Mesendoderm (in vitro differentiated cells): ENCODE measurements at places on chromosomes 5 and 9.

DNA sequence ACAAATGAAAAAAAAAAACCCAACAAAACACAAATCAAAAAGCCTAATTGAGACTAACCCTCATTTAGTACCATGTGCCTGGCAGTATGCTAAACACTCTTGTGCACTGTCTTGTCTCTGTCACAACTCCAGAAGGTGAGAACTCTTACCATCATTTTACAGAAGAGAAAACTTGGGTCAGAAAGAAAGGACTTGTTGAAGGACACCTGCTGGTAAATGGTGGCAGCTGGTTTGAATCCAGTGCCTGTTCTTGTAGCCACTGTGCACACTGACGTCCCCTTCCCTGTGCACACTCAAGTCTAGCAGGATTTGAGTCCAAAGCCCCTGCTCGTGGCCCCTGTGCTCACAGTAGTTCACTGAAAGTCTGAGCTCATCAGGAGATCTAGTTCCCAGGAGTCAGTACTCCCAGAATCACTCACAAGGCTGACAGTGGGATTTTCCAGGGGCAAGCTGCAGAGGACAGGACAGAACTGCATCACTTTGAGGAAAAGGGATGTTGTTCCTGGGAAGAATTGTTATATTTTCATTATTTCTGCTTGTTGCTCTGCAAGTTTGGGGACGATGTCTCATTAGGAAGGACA is 43.0 kb upstream of the HSD17B4 start:
- H3K27ac ChIP-seq, result peak overlapping the region; percentile 10
- DNase-seq, result no peak
- no peaks in the 10 kb centered on the region for H3K27me3 ChIP-seq
- peaks cover 6% of the 10 kb centered on the region for H3K4me1 ChIP-seq
- H3K4me3 ChIP-seq, result no peak overlapping the region
- no peaks in the 10 kb centered on the region for H3K36me3 ChIP-seq

DNA sequence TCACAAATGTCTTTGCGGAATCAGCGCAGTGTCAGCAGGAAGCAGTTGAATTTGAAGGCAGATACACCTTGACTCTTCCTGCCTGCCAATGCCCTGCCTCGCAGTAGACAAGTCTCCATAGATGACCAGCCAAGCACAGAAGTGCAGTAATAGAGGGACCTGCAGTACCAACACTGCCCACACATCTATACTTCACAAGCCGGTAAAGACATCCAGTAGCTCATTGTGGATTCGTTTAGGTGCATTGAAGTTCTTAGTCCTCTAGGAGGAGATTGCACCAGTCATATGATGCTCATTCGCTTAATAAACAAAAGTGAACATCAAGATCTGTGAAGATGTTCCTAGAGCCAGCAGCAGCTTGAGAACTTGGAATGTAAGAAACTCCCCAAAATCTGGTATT is 7.1 kb upstream of the IFNA2 start:
- H3K27ac ChIP-seq, result no peak overlapping the region
- peak; percentile 86 for DNase-seq
- H3K27me3 ChIP-seq, result no peaks in the 10 kb centered on the region
- no peaks in the 10 kb centered on the region for H3K36me3 ChIP-seq

GRCh38 chr9:137972355-137972987 is 94.9 kb downstream of the CACNA1B start:
- no peak overlapping the region for H3K27ac ChIP-seq
- no peak overlapping the region for H3K4me3 ChIP-seq
- no peak for DNase-seq

- H3K36me3 ChIP-seq, result no peaks in the 10 kb centered on the region
- H3K27me3 ChIP-seq, result no peaks in the 10 kb centered on the region
- H3K4me1 ChIP-seq, result peaks cover 5% of the 10 kb centered on the region
- no peak overlapping the region for H3K27ac ChIP-seq
Measured at GRCh38 chr9:106866243-106866642, 3.3 kb downstream of the ZNF462 start.

DNA sequence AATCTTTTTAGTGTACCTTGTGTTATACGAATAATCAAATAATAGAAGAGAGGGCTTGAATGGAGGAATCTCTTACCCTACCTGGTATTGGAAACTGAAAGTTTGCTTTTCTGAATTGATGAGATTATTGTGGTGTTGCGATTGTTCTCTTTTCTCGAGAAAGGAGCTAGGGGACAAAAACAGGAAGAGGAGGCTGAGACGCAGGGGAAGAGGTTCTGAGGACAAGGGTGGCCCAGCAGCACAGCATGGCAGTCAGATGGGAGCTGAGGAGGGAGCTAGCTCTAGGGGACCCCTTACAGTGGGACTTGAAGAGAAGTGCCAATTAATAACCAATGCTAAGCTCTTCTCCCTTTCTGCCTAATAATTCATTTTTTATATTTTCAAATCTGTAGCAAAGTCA is 183.3 kb upstream of the DMAC1 start:
- H3K4me3 ChIP-seq, result no peak overlapping the region
- H3K36me3 ChIP-seq, result no peaks in the 10 kb centered on the region
- H3K4me1 ChIP-seq, result no peaks in the 10 kb centered on the region
- H3K27ac ChIP-seq, result no peak overlapping the region

- DNase-seq, result no peak
- no peaks in the 10 kb centered on the region for H3K27me3 ChIP-seq
- no peak overlapping the region for H3K4me3 ChIP-seq
- H3K36me3 ChIP-seq, result no peaks in the 10 kb centered on the region
Measured at GRCh38 chr9:123609844-123610243, 253.8 kb downstream of the CRB2 start.

DNA sequence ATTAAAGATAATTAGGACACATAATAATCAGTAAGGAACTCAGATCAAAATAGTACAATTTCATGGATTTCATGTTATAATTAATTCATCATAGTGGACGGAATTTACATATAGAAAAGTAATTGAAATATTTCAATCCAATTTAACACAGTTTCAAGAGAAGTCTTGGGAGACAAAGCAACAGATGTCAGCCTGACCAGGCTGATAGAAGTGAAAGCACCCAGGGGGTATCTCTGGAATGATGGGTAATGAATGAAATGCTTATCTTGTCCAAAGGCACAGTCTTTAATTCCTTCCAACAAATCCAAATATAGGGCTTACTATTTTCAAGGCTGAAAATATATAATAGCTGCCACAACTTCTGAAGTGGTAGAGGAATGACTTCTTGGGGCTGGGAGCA is 629.3 kb upstream of the RGMB start:
- H3K4me1 ChIP-seq, result no peaks in the 10 kb centered on the region
- no peak for DNase-seq
- H3K27ac ChIP-seq, result no peak overlapping the region
- no peaks in the 10 kb centered on the region for H3K36me3 ChIP-seq
- H3K4me3 ChIP-seq, result no peak overlapping the region

DNA sequence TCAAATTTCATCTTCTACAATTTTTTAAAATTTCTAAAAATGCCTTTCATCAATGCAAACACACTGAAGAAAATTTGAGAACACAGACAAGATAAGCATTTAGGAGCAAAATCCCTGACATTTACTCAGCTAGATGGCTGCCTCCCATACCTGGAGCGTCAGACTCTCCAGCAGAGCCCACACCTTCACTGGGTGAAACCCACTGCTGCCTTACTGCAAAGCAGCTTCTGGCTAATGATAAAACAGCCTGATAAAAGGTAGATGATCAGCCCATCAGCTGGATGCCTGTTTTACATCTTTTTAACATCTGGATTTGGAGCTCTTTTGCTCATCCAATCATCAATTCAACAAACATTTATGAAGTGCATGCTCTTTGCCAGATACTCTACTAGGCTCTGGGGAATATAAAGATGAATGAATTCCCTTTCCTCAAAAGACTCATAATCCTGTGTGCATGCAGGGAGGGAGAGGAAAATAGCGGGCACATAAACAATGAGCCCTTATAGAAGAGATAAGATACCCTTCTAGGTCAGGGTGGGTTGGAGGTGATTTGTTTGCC is 271.2 kb downstream of the SAXO1 start:
- peaks cover 3% of the 10 kb centered on the region for H3K4me1 ChIP-seq
- no peaks in the 10 kb centered on the region for H3K27me3 ChIP-seq
- peak; percentile 81 for DNase-seq
- no peak overlapping the region for H3K27ac ChIP-seq
- H3K36me3 ChIP-seq, result no peaks in the 10 kb centered on the region
- H3K4me3 ChIP-seq, result no peak overlapping the region

DNA sequence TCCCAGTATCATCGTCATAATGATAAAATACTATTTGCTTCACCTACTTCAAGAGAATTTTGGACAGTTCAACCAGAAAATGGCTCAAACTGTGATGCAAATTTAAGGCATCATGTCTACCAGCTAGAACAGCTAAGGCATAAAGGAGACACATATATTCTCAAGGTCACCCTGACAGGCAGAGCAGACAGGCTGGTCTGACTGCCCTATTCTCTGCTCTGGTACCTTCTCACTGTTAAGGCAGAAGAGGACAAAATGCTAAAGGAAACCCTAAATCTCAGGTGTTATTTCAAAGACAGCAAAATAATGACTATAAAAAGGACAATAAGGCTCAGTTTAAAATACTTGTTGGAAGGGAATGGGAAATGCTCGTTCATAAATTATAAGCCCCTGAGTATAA is 87.2 kb downstream of the MRPS27 start:
- DNase-seq, result no peak
- H3K27me3 ChIP-seq, result no peaks in the 10 kb centered on the region
- H3K36me3 ChIP-seq, result no peaks in the 10 kb centered on the region
- no peaks in the 10 kb centered on the region for H3K4me1 ChIP-seq

GRCh38 chr5:958701-959571 is 49.7 kb upstream of the NKD2 start:
- no peak overlapping the region for H3K27ac ChIP-seq
- no peak for DNase-seq
- no peaks in the 10 kb centered on the region for H3K36me3 ChIP-seq
- H3K4me1 ChIP-seq, result no peaks in the 10 kb centered on the region
- no peaks in the 10 kb centered on the region for H3K27me3 ChIP-seq

- H3K4me3 ChIP-seq, result no peak overlapping the region
- no peaks in the 10 kb centered on the region for H3K4me1 ChIP-seq
- no peak for DNase-seq
- H3K36me3 ChIP-seq, result no peaks in the 10 kb centered on the region
Measured at GRCh38 chr5:146902471-146902870, 23.9 kb upstream of the PPP2R2B start.

GRCh38 chr5:33065131-33065530 is 354.0 kb downstream of the NPR3 start:
- no peaks in the 10 kb centered on the region for H3K4me1 ChIP-seq
- no peak for DNase-seq
- H3K27me3 ChIP-seq, result no peaks in the 10 kb centered on the region
- no peaks in the 10 kb centered on the region for H3K36me3 ChIP-seq
- no peak overlapping the region for H3K27ac ChIP-seq

DNA sequence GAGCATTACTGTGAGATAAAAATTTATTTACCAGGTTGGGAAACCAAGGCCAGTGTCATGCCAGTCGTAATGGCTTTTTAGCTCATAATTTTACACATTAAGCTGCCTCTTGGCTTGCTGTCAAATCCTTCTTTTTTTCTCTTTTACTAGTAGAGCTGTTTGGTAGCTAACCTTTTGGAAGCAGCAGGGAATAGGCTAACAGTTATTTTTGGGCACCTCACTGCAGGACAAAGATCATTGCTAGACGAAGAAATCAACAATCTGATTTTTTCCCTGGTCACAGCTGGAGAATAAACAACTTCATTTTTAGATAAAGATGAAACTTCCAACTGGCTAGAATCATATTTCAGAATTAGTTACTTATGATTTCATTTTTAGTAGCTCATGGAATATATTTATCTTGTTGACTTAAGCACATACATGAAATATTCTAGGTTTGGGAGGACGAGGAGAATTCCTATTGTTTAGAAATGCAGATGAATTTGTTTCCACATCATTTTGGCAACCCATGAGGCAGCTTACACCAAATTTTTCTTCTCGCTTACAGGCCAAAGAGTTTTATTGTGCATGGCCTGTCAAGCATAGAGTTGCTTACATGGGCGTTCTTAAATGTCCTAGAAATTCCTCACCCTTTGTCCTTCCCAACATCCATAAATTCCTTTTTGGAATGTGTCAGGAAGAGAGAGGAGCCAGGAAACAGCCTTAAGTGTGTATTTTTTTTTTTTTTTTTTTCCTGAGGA is 19.6 kb downstream of the TNC start:
- H3K27ac ChIP-seq, result no peak overlapping the region
- no peak overlapping the region for H3K4me3 ChIP-seq
- DNase-seq, result peak; percentile 75

- peaks cover 2% of the 10 kb centered on the region for H3K4me1 ChIP-seq
- DNase-seq, result peak; percentile 48
- H3K27me3 ChIP-seq, result no peaks in the 10 kb centered on the region
- H3K4me3 ChIP-seq, result no peak overlapping the region
- no peaks in the 10 kb centered on the region for H3K36me3 ChIP-seq
Measured at GRCh38 chr5:115857626-115858349, 16.1 kb downstream of the AP3S1 start.

DNA sequence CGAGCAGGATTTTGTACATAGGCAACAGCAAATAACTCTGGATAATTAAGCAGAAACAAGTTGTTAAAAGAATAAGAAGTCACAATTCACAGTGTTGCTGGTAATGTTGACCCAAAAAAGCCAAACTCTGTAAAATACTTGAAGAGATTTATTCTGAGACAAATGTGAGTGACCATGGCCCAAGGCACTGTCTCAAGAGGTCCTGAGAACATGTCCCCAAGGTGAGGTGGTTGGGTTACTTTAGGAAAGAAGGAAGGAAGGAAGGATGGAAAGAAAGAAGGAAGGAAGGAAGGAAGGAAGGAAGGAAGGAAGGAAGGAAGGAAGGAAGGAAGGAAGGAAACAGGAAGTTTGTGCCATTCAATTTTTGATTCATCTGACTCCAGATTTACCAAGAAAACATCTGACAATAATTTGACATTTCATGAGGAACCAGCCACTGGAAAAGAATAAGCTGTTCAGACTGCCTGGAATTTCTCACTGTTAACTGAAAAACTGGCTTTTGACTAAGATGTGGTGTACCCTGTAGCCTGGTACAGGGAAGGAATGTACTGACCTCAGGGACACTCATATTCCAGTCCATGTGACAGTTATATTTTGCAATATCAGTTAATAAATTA is 295.9 kb upstream of the TNC start:
- H3K27ac ChIP-seq, result no peak overlapping the region
- peaks cover 8% of the 10 kb centered on the region for H3K4me1 ChIP-seq
- H3K27me3 ChIP-seq, result no peaks in the 10 kb centered on the region
- H3K4me3 ChIP-seq, result no peak overlapping the region
- no peak for DNase-seq

GRCh38 chr5:96101358-96102089 is 139.9 kb upstream of the ELL2 start:
- H3K36me3 ChIP-seq, result no peaks in the 10 kb centered on the region
- no peak for DNase-seq
- no peak overlapping the region for H3K4me3 ChIP-seq
- no peaks in the 10 kb centered on the region for H3K27me3 ChIP-seq
- no peak overlapping the region for H3K27ac ChIP-seq
